ENCODE measurements at places on chromosomes 6 and 20.
A peak's percentile ranks its signal among the peaks of the same experiment; 100 is the strongest.

GRCh38 chr6:70520575-70520974 is 46.2 kb upstream of the SDHAF4 start:
- no peak for DNase-seq

- DNase-seq = no peak
Observed at GRCh38 chr6:53567701-53568100, 22.8 kb upstream of the GCLC start.

- no peak for DNase-seq
Observed at GRCh38 chr20:10790013-10790412, 116.2 kb upstream of the JAG1 start.

DNA sequence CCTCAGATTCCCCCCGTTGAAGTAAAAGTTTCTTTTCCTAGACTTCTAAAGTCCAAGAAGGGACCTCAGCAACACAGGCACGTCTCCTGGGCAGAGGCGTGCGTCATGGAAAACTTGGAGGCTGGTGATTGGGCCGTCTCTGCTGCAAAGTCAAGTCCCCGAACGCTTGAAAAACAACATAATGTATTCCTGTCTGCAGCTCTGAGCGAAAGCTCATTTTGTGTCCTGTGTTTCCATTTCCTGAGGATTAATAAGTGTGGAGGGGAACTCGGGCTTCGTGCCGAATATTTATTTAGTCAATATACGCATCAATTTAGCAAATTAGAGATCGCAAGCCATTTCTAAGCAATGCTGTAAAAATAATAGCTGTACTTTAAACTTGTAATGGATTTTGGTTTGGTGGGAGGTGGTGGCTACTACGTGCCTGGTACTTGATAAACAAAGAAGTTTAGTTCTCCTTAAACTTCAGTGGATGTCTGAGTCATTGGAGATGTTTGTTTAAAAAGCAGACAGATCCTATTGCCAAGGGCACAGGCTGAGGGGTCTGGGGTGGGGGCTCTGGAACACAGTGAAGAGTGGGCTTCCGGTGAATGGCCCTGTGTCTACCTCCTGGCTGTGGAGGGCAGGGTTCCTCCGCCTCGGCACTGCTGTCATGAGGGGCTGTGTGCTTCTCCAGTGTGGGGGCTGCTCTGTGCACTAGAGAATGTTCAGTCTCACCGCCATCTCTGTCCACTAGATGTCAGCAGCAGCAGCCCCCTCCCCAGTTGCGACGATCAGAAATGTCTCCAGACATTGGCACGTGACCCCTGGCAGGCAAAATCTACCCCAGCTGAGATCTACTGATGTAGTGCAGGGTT is 21.8 kb downstream of the PCK1 start:
- no peak for DNase-seq

GRCh38 chr6:111857674-111858337 is 15.4 kb downstream of the FYN start:
- DNase-seq = no peak

DNA sequence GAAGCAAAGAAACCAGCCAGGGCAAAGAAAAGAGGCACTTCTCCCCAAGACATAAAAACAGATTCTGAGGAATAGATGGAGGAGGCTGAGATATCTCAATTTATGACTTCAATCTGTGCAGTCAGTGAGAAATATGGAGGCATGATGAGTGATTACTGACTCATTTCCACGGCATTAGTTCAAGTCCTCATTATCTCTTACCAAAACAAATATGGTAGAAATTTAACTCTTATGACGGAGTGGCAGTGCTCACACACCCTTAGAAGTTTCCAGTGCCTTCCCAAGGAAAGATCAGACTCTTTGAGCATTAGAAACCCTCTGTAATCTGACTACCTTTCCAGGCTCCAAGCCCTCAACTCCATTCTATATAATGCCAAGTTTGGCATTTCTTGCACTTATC is 364.1 kb downstream of the ARHGAP18 start:
- DNase-seq = no peak

DNA sequence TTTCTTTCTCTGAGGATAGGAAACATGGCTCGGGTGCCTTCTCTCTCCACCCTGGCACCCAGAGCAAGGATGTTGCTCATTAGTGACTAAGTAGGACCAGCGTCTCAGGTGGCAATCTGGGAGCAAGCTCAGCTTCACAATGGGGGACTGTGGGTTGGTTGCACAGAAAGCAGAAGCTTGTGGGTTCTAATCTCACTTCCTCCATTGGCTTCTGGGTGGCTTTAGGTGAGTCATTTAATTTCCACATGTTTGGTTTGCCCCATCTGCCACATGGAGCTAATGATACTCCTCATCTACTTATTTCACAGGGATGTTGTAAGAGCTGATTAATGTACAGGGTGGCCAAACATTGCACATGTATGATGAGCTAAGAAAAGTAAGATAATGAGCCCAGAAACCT is 54.8 kb upstream of the AKIRIN2 start:
- DNase-seq = no peak

DNA sequence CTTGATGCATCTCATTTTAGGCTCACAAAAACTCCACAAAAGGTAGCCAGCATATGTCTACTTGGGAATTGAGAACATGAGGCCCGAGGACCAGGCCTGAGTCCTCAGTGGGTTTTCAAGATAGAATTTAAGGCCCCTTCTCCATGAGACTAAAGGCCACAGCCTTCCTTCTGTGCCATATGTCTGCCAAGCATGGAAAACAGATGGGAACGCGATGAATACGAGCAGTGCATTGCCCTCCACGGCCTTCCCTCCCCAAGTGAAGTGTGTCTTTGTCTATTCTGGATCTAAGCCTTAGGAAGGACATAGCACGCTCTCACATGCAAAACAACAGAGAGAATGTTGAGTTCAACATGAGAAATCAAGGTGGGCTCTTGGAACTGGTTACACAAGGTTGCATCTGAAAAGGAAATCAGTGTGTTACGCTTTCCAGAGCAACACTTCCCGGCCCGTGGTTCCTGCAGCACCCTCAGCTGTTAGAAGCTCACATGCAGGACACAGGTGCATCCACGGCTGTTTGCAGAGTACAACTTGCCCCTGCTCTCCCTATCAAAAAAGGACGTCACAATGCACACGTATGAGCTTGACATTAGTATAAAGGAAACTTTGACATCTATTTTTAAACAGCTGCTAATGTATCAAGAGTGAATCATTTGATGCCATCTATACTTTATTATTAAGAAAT is 229.9 kb downstream of the NRN1 start:
- no peak for DNase-seq

DNA sequence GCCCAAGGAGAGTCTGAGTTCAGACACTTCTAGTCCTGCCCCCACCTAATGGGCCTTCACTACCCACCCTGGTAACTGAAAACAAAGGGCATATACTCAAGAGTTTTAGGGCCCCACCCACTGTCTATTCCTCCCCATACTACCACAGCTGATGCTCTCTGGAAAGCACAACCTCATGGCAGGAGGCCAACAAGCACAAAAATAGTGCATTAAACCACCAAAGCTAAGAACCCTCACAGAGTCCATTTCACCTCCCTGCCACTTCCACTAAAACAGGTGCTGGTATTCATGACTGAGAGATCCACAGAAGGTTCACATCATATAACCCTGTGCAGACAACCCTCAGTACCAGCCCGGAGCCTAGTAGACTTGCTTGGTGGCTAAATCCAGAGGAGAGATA is 132.1 kb upstream of the ADGRB3 start:
- DNase-seq = no peak

GRCh38 chr6:55286824-55287223 is 40.4 kb upstream of the GFRAL start:
- no peak for DNase-seq

- peak; percentile 29 for DNase-seq
Observed at GRCh38 chr6:37547564-37548061, 47.9 kb upstream of the CCDC167 start.

GRCh38 chr6:40922281-40922680 is 116.7 kb downstream of the UNC5CL start:
- DNase-seq = no peak

DNA sequence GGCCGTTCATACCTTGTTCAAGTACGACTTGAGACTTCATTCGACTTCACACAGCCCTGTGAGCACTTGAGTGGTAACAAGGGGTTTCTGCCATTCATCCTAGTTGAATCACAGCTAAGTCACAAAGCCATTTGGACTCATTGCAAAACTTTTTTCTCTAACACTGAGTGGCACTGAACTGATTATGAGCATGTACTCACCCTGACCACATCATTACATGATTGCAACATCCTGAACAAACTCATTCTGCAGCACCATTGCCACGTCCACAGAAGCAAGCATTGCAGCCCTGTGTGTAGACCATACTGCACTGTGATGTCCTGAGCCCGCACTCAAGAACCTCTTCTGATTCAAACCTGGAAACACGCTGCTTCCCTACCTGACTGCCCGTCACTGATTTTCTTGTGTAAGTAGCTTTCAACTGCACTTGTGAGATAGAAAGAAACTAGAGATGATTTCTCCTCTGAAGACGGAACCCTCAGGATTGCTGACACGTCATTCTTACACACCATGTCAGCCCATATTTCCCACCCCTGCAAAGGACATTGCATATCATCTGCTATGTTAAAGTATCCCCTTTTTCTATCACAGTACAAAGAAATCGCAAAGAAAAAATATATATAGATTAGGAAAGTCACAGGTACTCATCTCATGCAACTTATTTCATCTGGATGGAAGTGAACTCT is 81.6 kb downstream of the C6orf118 start:
- DNase-seq = no peak

DNA sequence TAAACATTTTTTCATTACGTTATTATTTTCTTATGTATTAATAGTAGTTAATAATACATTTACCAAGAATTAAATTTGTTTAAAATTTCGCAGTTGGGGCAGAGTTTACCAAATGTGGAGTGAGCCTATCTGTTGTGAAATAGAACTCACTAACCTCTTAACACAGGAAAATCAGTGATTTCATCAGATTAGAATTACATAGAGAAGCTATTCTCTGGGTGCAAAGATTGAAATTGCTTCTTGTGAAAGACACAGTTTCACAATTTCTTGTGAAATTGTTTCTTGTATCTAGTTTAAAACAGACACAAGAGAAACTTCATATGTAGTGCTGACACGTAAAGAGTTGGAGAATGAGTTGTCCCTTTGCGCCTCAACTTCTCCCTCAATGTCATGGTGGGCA is 69.4 kb upstream of the PRL start:
- no peak for DNase-seq

DNA sequence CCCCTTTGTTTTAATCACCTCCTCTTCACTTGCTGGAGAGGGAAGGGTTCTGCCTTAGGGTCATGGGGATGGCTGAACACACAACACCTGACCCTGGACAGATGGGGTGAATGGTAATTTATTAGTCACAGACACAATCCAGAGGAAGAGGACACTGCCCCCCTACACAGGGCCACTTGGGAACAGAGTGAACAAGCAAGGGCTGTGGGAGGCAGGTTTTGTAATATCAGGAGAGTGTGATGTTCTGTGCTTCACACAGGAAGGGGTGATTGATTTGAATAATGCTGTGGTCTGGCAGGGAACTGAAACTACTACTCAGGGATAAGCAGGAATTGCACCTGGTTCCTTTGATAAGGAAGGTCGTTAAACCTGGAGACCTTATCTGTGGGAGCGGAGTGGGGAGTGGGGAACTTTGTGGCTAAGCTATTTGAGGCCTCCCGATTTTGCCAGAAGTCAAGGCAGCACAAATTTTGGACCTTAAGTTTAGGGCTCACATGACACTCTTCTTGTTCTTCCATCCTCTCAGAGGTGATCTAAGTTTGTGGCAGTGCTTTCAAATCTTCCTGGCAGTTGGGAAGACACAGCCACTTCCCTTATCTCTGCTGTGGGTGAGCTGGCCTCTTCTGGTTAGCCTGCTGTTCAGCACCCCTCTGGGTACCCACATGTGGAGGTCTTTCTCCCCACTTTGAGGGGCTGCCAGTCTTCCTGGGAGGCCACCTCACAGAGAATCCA is 77.8 kb downstream of the CD164 start:
- DNase-seq = no peak

- no peak for DNase-seq
Observed at GRCh38 chr6:105500693-105501092, 97.8 kb upstream of the PREP start.

DNA sequence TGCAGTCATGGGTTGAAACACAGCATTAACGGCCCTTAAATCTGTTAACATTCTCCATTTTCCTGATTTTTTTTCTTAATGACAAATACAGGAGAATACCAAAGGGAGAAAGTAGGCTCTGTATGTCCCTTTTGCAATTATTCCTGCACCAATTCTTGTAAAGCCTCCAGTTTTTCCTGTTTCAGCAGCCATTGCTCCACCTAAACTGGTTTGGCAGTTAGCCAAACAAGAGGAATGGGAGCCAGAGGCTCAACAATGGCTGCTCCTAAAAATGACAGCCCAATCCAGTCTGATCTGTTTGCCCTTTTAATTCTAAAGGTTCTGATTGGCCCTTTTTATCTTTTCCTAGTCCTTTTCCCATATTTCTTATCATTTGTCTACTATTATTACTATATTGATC is 284.2 kb upstream of the SGK1 start:
- no peak for DNase-seq

GRCh38 chr6:127385668-127386430 is 42.4 kb upstream of the ECHDC1 start:
- DNase-seq = no peak

- DNase-seq = no peak
Observed at GRCh38 chr6:56536536-56536935, 106.2 kb downstream of the DST start.
